ENCODE measurements at places on chromosomes 4 and X.

GRCh38 chr4:38805530-38806145, 1.0 kb upstream of the TLR1 start:
- peak; percentile 52 for DNase-seq

DNA sequence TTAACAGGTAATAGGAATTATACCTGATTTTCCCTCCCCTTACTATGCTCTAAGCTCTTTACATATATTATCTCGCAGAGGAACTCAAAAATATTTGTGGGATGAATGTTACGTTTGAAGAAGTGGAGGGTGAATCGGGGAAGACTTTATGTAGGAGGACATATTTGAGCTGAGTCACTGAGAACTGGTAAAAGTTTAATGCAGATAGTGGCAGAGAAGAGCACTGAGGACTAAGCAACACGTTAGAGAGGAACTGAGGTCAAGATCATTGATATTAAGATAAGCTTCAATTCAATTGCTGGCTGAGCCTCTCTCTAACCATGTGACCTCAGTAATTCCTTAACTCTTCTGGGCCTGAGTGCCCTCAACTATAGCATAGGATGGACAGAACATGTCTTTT, 26.4 kb upstream of the ELOVL6 start:
- DNase-seq = no peak

GRCh38 chrX:3370656-3371055, 24.2 kb upstream of the MXRA5 start:
- DNase-seq = no peak

GRCh38 chr4:152427981-152428380, 107.9 kb downstream of the FBXW7 start:
- no peak for DNase-seq

DNA sequence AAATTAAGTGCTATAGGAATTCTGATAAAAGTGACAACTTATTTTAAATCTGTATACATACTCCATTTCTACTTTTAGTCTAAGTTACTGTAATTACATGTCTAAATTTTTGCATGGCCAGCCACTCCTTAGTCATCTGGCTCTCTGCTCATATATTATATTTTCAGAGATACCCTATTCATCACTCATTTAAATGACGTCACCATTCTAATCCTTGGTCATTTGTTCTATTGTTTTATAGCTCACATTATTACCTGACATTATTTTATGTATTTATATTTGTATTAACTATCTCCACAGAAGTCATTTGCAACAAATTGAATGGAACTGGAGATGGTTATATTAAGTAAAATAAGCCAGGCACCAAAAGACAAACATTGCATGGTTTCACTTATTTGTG, 179.6 kb upstream of the CXorf51A start:
- DNase-seq = no peak

GRCh38 chr4:114287079-114287696, 307.7 kb upstream of the ARSJ start:
- no peak for DNase-seq

- no peak for DNase-seq
Observed at GRCh38 chrX:84182516-84182915, 5.5 kb downstream of the RPS6KA6 start.

GRCh38 chrX:16839852-16840460, 30.2 kb downstream of the RBBP7 start:
- DNase-seq = no peak

DNA sequence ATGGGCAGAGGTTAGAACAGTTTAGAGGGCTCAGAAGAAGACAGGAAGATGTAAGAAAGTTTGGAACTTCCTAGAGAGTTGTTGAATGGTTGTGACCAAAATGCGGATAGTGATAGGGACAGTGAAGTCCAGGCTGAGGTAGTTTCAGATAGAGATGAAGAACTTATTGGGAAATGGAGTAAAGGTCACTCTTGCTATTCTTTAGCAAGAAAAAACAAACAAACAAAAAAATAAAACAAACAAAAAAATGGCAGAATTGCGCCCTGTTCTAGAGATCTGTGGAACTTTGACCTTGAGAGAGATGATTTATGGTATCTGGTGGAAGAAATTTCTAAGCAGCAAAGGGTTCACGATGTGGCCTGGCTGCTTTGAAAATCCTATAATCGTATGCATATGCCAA, 185.1 kb upstream of the SFRP2 start:
- no peak for DNase-seq

DNA sequence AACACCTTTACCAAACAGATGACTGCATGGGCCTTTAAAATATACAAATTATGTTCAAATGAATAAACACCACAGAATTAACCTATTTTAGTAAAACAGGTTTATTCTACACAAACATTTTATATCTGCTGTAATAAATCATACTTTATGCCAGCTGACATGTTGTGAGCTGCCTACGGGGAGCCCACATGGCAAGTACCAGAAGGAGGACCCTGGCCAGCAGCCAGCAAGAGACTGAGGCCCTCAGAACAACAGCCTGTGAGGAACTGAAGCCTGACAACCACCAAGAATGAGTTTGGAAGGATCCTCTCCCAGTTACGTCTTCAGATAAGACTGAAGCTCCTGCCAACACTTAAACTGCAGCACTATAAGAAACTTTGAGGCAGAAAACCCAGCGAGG, 377.0 kb downstream of the PDGFC start:
- peak; percentile 26 for DNase-seq

DNA sequence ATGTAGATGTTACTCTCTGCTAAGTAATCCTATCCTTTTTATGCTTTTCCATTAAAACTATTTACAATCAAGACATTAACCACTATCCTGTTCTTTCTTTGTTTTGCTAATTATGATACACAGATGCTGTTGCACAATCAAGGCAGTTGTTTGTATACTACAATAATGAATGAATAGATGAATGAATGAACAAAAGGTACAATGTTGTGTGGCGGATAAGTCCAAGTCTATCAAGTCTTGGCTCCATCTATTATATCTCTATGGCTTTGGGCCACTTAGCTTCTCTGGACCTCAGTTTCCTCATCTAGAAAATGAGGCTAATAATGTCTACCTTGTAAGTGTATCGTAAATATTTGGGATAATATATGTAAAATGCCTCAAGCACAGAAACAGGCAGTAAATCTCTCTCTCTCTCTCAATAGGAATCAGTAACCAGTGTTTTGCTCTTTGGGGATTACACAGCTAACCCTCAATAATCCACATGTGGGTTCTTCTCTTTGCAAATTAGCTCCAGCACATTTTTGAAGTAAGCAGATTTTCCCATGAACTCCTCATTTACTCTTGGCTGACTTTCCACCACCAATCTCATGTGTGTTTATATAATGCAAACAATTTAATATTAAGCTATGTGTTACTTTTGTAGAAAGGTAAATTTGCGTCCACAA, 27.8 kb upstream of the TSPAN5 start:
- no peak for DNase-seq

GRCh38 chrX:133461231-133461630, 45.9 kb upstream of the GPC4 start:
- no peak for DNase-seq

DNA sequence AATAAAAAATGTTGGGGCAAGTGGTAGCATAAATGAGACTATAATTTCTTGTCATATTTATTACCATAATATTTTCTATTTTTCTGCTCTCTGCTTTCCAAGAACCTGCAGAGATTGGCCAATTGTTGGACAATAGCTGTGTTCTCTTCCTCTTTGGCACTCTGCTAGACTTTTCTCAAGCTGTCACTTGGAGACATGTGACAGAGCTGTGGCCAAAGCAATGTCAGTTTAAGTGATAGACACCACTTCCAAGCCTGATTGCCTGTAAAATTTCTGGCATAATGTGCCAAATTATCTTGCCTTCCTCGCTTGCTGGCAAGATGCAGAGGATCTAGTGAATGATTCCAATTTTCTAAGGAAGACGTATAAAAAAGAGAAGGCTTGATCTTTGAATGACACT, 162.2 kb upstream of the NDST4 start:
- no peak for DNase-seq

DNA sequence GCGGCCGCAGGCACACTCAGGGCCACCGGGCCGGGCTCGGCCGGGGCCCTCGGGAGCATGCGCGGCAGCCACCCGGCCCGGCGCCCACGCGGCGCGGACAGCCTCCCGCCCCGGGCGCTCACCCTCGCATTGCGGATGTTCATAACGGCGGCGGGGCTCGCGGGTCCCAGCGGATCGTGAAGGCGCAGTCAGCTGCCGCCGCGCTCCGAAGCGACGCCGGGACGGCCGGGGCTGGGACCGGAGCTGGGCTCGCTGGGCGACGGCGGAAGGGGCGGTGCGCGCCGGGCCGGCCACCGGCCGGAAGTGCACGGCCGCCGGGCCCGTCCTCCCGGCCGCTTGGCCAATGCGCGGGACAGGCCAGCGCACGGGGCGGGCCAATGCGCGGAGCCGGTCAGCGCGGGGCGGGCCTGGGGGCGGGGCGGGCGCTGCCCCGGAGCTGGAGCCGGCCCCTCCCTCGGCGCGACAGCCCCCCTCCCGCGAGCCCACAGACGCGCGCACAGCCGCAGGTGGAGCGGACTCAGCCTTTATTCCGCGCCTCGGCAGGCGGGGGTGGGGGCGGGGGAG, at the start of gene NAA10:
TSS of gene NAA10 (minus strand) at position 276 of the 564 bp plus-strand sequence. CDS start at position 143, 133 bp downstream.
- peak; percentile 7 for DNase-seq

DNA sequence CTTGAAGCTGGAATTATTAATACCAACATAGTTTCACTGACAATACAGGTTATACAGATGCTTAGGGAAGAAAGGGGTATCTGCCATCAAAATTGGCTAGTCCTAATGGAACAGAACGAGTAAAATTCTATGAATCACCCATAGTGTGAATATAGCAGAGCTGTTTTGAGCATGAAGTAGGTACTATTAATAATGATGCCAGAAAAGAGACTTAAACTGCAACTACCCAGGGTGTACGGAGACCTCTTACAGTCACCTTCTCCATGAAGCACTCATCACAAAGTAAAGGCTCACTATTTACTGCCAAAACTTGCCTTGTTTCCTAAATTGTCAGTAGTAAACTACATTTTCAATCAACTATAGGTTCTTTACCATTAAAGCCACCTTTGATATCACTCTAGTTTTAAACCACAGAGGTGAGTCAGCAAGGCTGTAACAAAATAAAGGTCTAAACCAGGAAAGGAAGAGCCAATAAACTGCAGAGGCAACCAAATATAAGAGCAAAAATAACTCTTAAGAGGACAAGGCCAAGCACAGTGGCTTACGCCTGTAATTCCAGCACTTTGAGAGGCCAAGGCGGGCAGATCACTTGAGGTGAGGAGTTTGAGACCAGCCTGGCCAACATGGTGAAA, 114.4 kb downstream of the FRYL start:
- no peak for DNase-seq

- DNase-seq = no peak
Observed at GRCh38 chrX:135437867-135438733, 16.4 kb downstream of the SMIM10L2A start.

DNA sequence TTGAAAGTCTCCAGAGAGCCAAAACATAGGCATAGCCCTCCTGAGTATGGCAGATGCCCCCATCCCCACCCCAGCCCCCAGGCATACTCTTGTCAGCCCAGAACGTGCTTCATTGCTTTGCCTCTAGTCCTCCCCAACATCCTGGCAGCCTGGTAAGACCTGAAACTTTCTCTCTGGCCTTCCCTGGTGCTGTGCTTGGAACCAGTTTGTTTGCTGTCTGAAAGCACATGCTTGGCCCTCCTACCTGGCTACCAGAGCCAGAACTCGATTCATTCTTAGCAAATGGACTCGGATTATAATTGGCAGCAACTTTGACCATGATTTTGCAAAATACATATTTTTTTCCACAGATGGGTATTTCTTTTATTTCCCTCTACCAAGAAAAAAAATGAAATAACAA, 248.1 kb downstream of the USP46 start:
- DNase-seq = no peak

- no peak for DNase-seq
Observed at GRCh38 chrX:124230655-124231450, 101.6 kb upstream of the TEX13D start.
